Amygdala (tissue), 56 donors: ENCODE measurements at places on chromosomes 13 and 19.

DNA sequence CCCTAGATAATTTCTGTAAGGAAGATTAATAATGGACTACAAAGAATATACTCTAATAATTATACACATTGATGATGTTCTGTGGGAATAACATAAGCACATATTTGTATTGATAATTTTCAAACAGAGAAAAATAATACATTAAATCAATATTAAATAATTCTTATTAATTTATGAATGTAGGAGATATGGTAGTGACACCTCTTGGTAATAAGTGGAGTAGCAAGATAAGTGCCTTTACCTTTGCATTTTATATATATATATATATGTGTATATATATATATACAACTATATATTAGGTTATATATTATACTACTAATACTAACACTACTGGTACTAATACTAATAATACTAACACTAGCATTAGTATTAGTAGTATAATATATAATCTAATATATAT lies 905.8 kb downstream of the SLITRK1 start:
- DNase-seq, result no peak

GRCh38 chr19:41872775-41873647 lies 4.1 kb upstream of the CD79A start:
- peak; percentile 19 for DNase-seq

GRCh38 chr19:54229146-54229545 lies 6.3 kb upstream of the LILRB3 start:
- no peak for DNase-seq

- no peak for DNase-seq
Observed at GRCh38 chr13:80666782-80667552, 326.0 kb upstream of the SPRY2 start.

- no peak for DNase-seq
Observed at GRCh38 chr19:50046649-50047503, 21.1 kb downstream of the ZNF473 start.

- no peak for DNase-seq
Observed at GRCh38 chr13:110304256-110304655, 2.7 kb downstream of the COL4A1 start.

DNA sequence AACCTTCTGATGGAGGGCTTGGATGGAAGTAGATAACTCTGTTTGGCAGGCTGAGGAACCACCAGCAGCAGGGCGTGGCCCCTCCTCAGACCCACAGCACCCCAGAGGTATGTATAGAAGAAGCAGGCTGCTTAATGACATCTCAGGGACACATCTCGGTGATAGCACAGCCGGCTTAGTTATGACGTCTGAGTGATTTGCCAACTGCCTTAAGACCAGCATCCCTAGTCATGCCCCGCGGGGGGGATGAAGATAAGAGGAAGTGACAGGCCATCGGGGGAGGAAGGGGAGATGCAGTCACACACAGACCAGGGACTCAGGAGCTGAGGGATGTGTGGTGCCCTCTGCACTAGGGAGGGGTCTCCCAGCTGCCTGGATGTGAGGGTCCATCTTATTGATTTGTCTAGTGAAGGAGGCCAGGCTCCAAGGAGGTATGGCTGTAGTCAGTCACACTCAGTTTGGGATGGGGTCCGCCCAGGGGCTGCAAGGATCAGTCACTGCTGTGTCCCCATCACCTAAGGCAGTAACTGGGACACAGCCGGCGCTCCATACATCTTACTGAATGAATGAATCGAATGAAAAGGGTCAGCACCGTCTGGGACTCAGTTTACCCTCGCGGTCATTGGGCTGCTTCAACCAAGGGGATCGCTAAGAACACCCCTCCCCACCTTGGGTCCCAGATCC lies 19.2 kb upstream of the ERCC1 start:
- DNase-seq, result no peak

GRCh38 chr13:113216254-113217048 lies 7.0 kb downstream of the CUL4A start:
- no peak for DNase-seq
